ENCODE measurements at places on chromosomes 13 and 19.
A peak's percentile ranks its signal among the peaks of the same experiment; 100 is the strongest.

DNA sequence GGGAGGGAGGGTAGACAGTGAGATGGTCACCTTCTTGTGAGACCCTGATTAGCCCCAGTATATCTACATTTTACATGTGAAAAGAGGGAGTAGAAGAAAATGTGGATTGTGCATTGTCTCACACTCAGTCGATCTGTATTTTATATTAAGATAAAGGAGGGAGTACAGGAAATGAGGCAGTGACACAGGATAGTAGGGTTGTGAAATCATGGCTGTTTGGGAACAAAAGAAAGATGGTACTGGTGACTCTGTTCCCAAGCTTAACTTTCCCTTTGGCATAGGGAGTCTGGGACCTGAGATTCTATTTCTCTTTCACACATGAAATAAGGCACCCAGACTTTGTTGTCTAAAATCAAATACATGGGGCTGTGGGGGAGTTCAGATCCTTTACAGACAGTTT is 194.7 kb downstream of the ABCC4 start:
- no peak for DNase-seq

GRCh38 chr13:22009500-22009899 is 338.6 kb downstream of the FGF9 start:
- no peak for DNase-seq

DNA sequence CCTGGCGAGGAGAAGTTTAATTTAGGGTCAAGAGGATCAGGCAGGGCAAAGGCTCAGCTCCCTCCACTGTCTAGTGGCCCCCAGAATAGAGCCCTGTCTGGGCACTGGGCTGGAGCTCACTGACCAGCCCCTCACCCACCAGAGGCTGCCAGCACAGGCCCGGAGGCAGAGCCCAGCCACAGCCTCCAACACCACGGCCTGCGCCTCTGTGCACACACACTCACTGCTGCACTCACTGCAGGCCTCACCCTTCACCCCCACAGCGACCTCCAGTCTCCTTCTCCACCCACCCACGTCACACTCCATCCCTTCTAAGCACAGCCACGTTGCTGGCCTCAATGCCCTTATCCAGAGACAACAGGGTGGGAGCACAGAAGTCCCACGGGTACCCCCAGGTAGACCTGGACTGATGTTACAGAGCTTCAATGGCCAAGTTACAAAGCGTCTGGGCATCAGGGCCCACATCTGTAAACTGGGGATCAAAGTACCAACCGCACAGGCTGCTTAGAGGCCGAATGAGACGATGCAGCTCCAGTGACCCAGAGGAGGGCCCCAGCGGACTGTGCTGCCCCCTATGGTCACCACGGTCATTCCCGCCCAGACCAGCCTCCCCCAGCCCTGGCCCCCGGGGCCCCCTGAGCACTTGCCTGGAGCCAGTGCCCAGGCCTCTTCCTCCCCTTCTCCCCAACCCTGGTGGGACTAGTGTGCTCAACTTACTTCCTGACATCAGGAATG is 4.5 kb upstream of the PRKD2 start:
- DNase-seq: no peak

GRCh38 chr13:40344270-40345148 is 321.9 kb downstream of the FOXO1 start:
- no peak for DNase-seq

DNA sequence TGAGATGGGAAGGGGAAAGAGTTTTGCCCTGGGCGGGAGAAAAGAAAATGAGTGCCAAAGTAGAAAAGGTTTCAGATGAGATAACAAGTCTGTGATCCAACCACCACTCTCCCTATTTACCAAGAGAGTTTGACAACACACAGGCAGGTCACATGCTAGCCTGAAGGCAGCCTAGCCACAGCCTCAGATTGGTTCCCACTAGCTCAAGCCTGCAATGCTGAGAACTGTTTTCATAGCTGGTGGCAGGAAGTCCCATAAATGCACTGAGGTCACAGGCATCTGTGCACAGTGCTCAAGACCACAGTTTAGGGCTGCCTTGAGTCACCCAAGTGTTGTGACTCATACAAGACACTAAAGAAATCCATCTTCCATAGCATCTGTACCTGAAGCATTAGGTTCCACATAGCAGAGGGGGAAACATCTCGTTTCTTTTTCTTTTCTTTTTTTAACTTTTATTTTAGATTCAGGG is 18.5 kb upstream of the POP4 start:
- peak; percentile 56 for DNase-seq
